ENCODE measurements at places on chromosomes 12 and 14.

- DNase-seq = peak; percentile 46
Observed at GRCh38 chr12:51531978-51532497, 59.0 kb upstream of the SCN8A start.

DNA sequence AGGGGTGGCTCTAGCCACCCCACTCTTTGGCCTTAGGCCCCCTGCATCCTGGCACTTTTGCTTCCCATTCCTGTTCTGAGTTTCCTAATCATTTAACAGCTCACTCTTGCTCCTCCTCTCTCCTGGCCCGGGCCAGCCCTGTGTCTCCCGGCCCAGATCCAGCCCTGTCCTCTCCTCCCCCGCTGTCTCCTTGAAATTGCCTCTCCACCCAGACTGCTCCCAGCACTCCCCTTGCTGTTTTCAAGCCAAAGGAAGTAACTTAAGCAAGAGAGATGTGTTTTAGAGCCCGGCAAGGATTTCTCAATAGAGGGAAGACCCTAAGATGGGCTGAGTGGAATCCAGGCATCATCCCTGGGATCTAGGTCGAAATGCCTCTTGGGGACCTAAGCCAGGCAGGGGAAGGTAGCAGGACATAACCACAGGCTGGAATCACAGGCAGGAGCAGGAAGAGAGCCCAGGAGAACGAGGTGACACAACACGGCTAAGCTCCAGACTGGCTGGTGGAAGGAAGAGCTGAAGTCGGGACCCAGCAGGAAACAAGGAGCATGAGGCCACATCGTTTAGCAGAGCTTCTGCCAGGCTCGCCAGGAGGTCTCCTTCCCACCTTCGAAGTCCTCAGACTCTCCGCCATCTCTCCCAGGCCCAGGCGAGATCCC lies 2.0 kb upstream of the LRP1-AS start:
- no peak for DNase-seq

DNA sequence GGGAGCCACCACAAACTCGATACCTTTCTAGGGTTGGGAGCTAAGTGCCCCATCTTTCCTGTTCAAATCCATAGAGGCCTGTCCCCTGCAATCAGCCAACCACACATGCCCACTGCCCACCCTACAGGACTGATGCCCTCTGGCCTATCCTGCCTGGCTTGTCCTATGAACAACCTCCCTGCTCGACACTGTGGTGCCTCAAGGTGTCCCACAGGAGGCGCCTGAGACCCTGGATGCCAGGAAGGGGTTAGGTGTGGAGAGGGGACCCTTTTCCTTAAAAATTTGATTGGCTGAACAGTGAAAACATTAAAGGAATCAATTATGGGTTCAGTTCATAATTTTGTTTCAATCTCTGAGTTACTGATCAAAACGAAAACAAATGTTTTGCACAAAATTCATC lies 97.3 kb upstream of the FZD10 start:
- no peak for DNase-seq

DNA sequence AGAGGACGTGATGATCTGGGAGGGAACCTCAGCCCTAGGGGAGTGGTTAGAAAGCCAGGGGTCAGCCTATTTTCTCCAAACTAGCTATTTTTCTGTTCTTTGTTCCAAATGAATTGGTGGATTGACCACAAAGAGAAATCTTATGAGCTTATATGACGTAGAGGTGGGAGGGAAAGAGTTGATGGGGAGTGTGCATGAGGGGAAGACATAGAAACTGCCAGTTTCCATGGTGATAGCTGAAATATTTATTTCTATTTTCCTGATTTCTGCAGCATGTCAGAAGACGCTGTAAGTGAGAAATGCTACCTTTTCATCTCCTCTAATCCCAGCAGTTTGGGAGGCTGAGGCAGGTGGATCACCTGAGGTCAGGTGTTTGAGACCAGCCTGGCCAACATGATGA lies 51.4 kb upstream of the CISTR start:
- peak; percentile 32 for DNase-seq

DNA sequence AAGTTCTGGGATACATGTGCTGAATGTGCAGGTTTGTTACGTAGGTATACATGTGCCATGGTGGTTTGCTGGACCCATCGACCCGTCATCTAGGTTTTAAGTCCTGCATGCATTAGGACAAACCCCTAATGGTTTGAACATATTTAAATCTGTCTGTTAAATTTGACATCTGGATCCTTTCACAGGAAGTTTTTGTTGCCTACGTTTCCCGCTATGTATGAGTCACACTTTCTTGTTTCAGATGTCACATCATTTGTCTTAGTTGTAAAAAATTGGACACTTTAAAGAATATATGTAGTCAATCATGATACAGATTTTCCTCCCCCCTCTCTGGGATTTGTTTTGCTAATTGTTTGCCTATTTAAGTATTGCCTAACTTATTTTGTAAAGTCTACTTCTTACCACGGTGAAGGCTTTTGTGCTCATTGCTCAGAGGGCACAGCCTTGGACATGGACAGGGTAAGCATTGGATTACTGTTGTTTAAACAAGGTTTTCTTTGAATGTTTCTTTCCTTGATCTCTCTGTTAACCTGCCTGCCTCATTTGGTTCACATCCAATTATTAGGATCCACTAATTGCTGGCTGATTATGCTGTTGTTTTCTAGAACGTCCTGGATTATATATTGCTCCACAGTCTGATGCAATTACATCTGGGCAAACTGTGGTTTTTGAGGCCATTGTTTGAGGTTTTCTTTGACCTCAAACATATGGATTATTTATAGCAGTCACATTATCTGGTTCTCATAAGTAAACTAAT lies 1441.4 kb downstream of the AACS start:
- DNase-seq = no peak

DNA sequence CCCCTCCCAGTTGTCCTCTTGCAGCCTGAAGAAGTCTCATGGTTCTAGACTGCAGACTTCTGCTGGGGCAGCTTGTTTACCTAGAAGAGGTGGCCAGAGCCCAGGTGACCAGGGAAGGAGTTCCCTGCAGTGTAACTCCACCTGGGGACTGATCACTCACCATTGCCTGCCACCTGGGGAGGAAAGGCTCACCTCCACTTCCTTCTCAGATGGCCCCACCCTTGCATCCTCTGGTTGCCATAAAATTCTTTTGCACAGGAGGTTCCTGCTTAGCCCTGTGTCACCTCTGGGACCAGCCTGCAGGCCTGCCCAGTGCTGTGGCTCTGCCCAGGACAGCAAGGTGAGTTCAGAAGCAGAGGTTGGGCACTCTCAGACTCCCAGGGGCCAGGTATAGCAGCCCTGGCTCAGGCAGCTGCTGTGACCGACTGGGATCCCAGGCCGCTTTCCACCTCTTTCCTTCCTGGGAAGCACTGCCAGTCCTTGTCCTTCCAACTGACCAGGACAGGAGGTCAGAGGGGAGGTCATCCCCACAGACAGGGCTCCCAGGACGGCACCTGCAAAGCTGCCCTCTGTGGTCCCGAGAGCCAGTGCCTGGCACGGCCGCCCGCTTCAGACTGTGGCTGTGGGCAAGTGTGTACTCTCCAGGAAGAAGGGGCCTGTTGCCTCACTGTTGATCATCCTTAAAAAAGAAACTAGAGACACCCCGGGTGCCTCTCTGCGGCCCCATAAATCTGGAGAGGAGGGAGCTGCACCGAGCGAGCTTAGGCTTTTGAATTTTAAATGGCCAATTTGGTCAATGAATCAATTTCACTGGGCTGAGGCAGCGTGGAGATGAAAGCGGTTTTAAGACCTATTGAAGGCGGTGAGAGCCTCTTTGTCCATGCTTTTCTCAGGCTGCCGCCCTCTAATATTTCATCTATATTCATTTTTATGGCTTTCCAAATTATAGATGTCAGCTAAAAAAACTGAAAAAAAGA lies 79.5 kb upstream of the C14orf180 start:
- no peak for DNase-seq

DNA sequence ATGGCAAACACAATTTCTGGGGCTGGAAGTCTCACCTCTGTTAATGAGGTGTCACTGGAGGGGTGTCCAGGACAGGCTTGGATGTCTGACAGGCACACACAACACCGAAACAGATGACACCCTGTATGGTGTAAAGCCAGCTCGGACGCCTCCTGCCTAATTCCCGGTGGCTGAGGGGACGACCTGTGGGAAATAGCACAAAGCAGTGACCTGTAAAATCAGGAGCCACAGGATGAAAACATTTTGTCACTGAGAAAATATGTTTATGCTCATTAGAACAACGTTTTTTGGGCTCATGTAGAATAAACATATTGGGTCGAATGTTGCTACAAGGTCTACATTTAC lies 285.0 kb upstream of the RTL1 start:
- DNase-seq = no peak

- no peak for DNase-seq
Observed at GRCh38 chr14:93960108-93960475, 16.3 kb downstream of the ASB2 start.

DNA sequence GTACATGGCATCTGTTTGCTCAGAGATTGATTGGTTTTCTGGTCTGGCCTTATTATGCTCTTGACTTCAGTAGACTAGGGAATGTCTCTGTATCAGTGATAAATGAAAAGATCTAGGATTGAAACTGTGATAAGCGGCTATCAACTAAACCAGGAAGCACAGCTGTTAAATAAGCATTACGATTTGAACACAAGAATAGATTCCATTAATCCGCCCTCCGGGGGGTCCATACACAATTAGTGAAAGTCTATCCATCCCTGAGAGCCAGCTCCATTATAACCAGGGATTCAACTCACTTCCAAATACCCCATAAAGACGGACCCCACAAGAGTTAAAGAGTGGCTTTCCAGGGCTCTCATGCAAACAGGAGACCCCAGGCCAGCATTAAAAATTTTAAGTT lies 279.0 kb downstream of the GRIN2B start:
- no peak for DNase-seq

GRCh38 chr14:69005432-69006148 lies 26.5 kb upstream of the ACTN1 start:
- DNase-seq = peak; percentile 57

DNA sequence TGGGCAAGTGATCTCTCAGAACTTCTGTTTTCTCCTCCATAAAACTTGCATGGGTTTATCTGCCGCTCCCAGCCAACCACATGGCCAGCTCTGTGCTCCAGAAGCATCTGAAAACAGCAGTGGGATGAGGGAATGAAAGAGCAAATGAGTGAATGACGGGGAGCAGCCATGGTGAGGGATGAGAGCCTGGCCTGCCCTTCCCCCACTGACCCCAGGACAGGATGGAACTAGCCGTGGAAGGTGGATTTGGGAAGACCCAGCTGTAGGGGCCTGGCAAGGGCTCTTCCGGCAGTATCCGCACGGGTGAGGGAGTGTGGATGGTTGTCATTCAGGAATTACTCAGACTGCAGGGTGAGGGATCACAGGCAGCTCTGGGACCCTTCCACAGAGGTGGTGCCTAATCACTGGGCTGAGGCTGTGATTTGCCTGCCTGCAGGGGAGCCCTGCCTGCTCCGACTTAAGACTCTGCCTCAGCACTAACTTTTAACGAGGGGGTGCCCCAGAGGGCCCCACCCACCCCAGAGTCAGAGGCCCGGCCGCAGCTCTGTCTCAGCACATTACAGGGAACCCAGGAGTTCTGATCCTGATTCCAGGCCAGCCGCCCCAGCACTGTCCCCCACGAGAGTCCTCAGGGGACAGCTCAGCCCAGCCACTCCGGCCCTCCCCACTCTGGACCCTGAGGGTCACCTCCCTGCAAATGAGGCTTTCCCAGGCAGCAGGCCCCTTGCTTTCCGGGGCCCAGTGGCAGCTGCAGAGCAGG lies 136.8 kb upstream of the C14orf180 start:
- DNase-seq = no peak

DNA sequence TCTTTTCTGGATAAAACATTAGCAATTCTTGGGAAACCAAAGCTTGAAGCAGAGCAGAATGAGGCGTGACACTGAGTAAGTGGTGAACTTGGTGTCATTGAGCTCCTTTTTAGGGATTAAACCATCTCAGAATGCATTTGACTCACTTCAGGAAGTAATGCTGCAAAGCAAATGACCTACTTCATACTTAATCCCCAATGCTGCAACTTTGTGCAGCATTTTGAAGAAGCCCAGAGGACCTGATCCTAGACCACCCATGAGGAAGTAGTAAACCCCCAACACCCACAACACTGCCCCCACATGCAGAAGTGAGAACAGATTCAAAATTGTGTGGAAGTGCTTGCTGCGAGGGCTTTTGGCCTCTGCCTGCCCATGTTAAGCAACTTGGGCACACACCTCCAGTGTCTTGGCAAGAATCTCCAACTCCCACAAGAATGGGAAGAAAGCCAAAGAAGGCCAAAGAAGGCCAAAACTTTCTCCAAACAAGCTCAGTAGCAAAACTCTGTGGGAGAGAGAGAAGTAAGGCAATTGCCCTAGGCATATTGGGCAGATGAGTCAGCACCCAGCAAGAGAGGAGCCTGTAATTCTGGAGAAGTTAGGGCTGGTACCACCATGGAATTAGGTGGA lies 69.2 kb upstream of the ETV6 start:
- DNase-seq = peak; percentile 57
